NCI-H1092 treated with DMSO at 0.1 percent for 48 hours (cell line): ENCODE measurements at places on chromosomes 3 and 15.

DNA sequence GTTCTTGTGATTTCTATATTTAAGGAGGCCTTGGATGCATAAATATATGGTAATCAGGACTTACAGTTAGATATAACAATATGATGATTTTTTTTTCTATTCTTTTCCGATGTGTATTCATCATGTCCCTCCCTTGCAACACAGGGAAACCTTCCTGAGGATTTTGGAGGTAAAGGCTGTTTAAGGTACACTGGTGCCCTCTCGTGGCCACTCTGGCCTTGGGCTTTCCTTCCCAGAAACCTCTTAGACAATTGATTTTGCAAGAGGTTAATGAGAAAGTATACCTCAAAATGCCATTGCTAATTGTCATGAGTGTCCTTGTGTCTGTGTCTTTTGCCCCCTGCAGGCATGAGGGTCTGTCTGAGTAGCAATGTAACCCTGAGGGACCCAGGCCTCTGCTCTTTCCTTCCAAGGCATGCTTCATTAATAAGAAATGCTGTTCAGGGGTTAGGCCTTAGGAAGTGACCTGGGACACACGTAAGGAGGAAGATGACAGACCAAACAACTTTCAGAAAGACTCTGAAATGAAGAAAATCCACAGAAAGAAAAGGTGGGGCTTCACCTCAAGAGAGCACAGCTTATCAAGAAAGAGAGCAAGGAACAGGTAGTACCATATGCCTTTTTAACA lies 70.3 kb upstream of the PPP2R3A start:
- peak; percentile 32 for DNase-seq

GRCh38 chr3:195550723-195551122 lies 7.6 kb upstream of the PPP1R2 start:
- no peak for DNase-seq

GRCh38 chr15:60835974-60836373 lies 357.0 kb upstream of the ICE2 start:
- DNase-seq: no peak

DNA sequence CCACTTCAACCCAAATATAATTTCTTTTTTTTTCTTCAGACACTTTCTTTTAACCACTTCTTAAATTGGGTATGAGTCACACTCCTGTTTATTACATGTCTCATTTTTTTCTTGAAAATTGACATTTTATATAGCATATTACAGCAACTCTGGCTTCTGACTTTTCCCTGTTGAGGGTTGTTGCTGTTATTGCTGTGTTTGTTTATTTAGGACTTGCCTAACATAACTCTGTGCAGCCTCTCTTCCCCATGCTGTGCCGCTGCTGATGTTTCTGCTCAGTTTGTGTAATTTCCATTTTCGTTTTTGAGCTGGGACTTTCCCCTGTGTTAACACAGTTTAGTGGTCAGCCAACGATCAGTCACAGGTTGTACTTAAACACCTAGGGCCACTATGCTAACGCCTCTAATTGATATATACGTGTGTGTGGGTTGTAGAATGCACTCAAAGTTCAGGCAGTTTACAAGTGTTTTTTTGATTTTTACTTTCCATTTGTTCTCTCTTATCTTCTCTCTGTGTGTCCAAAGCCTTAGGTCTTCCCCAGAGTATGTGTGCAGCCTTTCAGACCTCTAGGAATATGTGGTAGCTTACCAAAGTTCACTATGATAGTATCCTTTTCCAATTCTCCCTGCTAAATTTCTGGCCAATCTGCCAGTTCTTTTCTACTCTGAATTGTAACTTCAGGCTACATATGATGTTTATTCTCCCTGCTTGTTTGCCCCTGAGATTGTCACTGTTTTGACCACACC lies 337.2 kb downstream of the ZBTB20 start:
- no peak for DNase-seq

GRCh38 chr15:88403351-88403791 lies 63.8 kb downstream of the MRPL46 start:
- DNase-seq: no peak

DNA sequence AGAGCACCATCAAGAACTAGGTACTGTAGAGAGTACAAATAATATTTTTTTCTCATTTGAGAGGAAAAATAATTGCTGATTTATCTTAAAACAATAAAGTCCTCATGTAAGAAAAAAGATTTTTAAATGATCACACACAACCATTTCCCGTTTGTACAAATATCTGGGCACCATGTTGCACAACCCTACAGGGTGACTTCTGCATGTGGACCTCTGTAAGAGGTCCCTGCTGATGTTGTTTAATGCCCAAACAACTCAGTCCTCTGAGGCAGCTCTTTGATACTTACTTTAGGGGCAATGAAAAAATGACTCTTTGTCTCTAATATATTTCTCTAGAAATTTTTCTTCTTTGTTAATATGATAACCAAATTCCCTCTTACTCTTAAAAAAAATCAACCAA lies 168.1 kb upstream of the SATB1 start:
- no peak for DNase-seq

DNA sequence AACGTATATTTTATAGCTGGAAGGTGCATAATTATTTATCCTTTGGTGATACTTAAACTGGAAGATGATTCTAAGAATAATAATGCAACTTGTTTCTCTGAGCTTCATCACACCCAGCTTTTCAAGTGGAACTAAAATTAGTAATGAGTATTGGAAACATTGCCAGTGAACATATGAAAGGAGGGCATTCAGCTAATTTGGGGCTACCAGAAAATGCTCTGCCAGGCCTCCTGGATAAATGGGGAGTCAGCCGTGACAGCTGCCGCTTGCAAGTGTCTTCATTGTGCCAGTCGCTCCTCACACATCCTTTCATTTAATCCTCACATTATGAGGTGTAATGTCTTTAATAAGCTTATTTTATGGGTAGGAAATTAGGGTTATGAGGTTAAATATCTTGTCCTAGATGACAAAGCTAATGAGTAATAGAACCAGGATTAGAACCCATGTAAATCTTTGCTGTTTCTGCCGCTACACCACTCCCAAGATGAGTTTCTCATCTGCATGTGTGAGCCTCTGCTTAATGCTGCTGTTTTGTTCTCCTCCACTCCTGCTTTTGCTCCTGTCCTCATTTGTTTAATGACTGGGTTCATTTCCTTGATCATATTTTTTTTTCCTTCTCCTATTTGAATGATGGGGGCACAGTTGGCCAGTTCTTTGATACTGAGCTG lies 155.7 kb downstream of the PLCL2 start:
- DNase-seq: no peak

- DNase-seq: no peak
Measured at GRCh38 chr15:98906712-98907083, 100.9 kb downstream of the PGPEP1L start.

- no peak for DNase-seq
Measured at GRCh38 chr15:73630921-73631362, 2.2 kb downstream of the NPTN start.

DNA sequence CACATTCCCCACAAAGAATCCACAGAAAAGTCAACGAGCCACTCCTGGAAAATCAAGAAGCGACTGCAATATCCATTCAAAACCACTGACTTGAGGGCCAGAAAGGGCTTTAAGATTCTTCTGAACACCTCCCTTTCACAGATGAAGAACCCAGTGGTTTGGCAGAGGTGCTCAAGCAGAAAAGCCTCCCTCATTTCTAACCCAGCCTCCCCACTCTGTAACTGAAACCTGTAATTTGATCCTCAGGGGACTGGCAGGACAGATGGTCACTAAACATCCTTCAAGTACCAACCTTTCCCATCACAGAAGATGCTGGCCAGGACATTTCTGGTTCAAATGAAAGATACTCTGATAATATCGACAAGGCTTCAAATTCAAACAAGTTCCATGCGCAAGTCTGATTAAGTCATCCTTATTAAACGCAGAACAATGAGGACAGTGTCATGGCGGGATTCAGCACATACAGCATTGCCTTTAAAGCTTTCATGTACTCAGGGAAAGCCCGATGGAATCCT lies 5.5 kb downstream of the SEMA5B start:
- peak; percentile 49 for DNase-seq

DNA sequence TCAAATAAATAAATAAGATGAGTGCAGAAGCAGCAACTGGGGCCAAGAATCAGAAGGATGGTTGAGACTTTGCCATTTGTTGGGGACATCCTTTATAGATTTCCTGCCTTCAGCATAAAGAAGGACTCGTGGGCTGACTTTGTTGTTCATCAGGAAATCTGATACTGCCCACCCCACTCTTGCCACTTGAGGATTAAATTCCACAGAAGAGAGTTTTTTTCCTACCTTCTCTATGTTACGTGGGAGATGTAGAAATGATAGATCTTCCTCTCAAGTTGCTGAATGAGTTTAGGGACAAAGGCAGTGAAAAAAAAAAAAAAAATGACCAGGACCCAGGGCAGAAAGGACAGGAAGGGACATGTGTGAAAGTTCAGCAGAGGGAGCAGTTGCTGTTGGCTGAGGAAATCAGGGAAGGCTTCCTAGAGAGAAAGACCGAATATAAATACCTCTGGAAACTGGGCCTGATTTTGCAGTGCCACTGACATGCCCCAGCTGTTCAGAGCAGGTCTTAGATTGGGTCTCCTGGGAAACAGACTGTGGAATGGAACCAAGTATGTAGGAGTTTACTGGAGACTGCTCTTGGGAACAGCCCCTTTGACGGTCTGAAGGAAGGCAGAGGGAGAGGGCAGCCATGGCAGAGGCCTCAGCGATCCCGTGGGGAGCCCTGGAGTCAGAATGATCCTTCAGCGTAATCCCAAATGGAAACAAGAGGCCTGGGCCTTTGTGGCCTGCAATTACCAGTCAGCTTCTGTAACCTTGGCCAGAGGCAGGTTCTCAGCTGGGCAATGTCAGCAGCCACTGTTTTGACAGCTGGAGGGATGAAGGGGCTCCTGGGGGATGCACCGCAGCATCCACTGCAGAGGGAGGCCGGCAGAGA lies 50.9 kb downstream of the C3orf20 start:
- DNase-seq: no peak
